ENCODE measurements at places on chromosomes 3 and 15.

DNA sequence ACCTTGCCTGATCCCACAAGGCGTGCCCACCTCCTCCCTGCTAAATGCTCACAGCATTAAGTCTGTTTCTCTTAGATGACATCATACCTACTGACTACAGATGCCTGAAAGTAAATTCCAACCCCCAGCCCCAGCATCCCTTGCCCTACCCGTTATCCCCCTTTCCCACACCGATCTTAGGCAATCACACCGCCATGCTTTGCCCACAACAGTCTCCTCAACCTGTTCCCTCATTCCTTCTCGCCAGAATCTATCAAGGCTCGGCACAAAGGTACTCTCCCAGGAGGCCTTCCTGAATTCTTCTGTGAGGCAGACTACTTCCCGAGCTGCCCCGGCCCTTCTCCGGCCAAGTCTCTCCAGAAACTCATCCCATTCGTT, 789 bp upstream of the SEC61A1 start:
- DNase-seq = no peak

DNA sequence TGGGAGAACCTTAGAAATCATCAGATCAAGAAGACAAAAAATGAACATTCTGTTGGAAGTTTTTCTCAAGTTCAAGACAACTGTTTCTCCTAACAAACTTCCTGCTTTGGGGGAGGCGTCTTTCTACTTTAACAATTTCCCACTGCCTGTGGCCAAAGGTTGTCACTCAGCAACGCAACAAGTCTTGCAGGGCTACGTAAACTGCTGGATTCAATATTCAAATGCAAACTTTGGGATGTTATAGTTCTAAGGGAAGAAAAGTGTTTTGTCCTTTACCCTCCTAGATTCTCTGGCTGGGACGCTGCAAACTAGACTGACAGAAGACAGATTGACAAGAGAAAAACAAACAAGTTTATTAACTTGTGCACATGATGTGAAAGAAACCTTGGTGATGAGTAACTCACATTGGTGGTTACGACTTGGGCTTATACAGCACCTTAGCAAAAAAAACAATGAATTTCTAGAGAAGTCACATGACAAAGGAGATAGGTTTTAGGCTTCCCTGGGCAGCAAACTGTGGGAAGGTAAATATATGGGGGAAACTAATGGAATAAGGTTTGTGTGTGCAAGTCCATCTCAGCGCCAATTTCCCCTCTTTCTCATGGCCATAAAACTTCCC, 34.0 kb upstream of the ARPIN start:
- DNase-seq = no peak

GRCh38 chr3:152299249-152299976, 30.7 kb downstream of the MBNL1 start:
- no peak for DNase-seq

- no peak for DNase-seq
These were observed 26.6 kb upstream of the MGA start for GRCh38 chr15:41633609-41634008.

GRCh38 chr3:197464794-197465193, 91.0 kb downstream of the BDH1 start:
- no peak for DNase-seq

GRCh38 chr15:42704492-42704926, 32.4 kb downstream of the CDAN1 start:
- peak; percentile 71 for DNase-seq

- no peak for DNase-seq
These were observed 3.1 kb upstream of the A4GNT start for GRCh38 chr3:138135146-138135832.

DNA sequence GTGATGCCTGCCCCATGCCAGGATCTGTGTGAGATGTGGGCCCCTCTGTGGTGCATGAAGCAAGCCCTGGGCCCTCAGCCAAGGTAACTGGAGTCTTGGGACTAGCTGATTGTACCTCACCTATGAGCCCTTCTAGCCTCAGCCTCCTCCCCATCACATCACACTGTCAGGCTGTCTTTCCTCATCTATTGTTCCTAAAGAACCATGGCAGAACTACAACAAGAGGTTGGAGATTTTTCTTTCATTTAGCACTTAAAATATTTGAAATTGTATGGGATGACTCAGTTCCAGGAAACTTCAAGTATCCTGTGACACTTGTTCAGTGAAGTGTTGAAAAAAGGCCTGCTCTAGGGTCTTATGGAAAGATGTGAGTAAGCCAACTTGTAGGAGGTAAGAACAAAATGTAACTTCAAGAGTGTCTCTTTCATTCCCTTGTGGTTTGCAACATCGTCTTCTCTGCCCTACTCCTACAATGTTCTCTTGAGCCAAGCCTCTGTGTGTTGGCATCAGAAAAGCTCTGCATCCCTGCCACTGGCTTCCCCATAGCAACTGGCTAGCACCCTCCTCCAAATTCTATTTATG, 58.7 kb upstream of the TIPARP start:
- peak; percentile 90 for DNase-seq

- DNase-seq = no peak
These were observed 96.6 kb downstream of the FHIT start for GRCh38 chr3:61154457-61155198.

- no peak for DNase-seq
These were observed 7.2 kb downstream of the TM4SF1 start for GRCh38 chr3:149369991-149370866.

DNA sequence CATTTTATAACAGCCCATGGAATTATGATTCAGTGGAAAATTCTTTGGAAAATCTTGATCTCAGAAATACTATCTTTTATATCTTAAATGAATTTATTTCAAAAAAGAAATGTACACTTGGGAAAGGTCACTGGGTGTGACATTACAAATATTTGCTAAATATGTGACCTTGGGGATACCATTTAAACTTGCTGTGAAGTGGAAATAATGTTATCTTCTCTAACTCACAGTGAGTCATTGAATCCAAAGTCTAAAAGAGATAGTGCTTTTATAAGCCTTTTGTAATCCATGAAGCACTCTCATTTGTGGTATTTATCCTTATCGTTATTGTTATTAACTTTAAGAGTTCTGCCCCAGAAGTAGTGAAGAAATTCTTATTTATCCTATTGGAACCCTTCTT, 289.8 kb upstream of the SEMA6D start:
- no peak for DNase-seq

- peak; percentile 45 for DNase-seq
These were observed 769 bp upstream of the CSPG4 start for GRCh38 chr15:75713338-75713895.

DNA sequence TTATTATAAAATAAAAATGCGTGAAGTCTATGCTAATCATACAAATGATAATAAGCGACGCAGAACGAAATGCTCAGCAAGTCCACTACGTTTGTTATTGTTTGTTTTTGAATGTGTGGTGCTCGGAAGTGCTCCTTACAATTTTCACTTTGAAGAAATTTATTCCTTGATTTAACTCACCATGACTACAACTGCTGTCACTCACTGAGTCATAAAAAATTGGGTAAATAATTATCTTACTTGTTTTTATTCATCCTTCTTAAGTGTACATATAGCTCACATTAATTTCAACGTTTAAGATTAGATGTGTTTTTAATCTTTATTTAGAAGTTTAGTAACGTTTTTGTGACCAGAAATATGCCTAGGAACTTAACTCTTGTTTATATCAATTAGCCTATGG, 66.7 kb upstream of the NANOGP8 start:
- no peak for DNase-seq

- DNase-seq = no peak
These were observed 22.0 kb downstream of the UQCC5 start for GRCh38 chr3:52558436-52558835.

GRCh38 chr3:51379301-51379700, 5.8 kb upstream of the MANF start:
- no peak for DNase-seq

- peak; percentile 62 for DNase-seq
These were observed 87.0 kb upstream of the PPP2R3A start for GRCh38 chr3:135878501-135878900.

DNA sequence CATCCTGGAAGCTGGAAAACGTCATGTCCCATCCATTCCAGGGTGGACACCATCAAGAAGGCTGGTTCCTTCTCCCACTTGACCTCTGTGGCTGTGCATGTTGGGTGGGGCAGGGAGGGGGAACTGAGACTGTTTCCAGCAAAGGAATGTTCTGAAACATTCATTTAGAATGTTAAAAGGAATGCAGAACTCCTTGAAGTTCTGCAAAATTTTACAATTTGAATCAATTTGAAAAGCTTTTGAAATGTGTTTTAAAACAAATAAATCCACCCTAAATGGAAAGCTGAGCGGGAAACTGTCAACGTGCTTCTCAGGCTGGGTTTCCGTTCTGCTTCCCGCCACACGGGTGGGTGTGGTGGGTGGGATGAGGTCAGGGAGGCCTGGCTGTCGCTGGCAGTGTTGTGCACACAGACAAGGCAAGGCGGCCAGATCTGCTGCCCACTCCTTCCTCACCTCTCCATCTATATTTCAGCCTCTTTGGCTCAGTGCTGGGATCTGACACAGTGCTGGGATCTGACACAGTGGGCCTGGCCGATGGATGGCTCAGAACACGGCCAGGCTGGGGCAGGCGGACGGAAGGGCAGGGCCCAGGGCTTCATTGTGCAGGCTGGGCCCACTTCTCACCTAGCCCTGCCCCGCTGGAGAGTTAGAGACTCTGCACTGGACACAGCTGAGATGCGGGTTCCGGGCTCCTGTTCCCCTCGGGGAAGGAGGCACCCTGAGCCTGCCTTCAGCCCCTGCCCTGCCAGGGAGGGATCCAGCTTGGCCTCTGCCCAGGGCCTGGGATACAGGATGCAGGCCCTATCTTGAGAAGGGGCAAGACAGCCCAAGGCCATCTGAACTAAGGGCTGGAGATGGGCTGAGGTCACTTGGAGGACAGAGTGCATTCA, 110.4 kb downstream of the TMEM266 start:
- DNase-seq = no peak

DNA sequence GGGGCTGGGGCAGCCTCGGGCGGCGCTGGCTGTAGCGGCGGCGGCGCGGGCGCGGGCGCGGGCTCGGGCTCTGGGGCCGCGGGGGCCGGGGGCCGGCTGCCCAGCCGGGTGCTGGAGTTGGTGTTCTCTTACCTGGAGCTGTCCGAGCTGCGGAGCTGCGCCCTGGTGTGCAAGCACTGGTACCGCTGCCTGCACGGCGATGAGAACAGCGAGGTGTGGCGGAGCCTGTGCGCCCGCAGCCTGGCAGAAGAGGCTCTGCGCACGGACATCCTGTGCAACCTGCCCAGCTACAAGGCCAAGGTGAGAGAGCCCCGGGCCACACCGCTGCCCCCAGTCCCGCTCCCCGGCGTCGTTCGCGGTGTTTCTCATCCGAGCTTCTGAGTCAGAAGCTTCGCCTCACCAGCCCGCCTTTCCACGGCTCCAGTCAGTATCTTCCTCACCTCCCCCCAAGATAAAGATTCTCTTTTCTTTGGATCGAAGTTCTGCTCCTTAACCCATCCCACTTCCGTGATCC, 600 bp downstream of the FBXO45 start:
- peak; percentile 19 for DNase-seq

GRCh38 chr15:81302701-81303109, 21.2 kb downstream of the STARD5 start:
- DNase-seq = no peak

DNA sequence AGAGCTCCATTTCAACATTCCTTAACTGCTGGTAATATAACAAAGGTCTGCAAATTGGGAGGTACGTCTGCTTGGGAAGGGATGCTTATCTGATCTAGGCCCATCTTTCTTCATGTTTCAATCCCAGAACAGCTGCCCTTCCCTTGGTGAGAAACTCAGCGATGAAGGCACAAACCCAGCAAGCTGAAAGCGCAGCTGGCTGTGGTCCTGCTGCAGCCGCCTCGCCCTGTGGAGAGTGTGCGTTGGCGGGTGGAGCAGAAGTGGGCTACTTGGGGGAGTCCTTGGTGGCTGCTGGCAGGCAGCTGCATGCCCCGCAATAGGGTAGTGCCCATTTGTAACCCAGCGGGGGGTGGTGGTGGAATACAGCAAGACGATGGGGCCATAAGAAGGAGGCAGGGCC, 160.6 kb upstream of the WNT5A start:
- no peak for DNase-seq

- no peak for DNase-seq
These were observed 9.2 kb downstream of the PPM1L start for GRCh38 chr3:160765211-160765610.

DNA sequence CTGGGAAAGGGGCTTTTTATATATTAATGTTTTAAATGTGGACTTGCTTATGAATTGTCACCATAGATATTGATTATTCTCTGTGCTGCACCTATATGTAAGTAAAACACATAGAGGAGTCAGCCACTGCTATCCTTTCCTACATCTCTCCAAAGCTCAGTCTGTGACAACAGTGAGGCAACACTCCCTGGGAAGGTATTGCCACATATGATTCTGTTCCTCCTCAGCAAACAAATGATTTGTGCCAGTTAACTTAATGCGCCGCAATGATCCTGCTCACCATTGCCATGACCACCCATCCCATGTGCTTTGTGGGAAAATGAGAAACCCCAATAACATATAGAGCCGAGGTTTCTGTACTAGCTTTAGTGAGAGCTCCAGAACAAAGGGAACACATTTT, 75.1 kb upstream of the FBN1 start:
- peak; percentile 65 for DNase-seq

GRCh38 chr3:7407107-7407506, 546.2 kb downstream of the GRM7 start:
- no peak for DNase-seq

- DNase-seq = peak; percentile 42
These were observed 31.6 kb downstream of the TSC22D2 start for GRCh38 chr3:150439657-150440056.

- DNase-seq = no peak
These were observed 1.4 kb downstream of the FEZF2 start for GRCh38 chr3:62371720-62372591.

DNA sequence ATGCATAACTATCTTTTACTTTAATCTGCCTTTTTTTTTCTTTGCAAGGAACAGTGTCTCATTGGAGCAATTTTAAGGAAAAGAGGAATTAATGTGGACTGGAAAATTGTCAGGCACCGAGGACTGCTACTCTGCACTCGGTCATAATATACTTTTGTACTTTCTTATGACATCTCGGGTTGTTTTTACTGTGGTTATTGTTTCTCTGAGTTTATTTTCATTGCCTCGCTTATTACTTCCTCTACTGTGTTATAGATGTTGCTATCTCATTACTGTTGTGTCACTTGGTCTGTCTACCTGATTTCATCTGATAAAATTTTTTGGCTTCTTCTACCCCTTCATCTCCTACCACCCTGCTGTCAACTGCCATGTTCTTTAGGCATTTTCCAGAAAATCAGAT, 213.5 kb upstream of the POU1F1 start:
- DNase-seq = no peak

DNA sequence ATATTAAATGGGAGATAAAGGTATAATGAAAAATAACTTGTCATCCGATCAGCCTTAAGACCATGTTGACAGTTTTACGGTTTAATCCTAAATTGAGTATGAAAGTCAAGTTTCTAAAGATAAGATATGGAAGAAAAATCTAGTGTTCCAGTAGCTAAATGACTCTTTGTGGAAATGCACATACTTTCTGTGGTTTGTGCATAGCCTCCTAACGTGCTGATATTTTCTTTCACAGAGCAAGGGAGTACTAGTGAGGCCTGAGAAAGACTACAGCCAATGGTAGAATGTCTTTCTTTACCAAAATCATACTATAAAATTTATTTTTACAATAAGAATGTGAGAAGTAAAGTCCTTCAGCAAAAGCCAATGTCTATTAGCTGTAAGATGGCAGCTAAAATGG, 430.6 kb upstream of the RGMA start:
- no peak for DNase-seq

- no peak for DNase-seq
These were observed 776 bp downstream of the VGLL3 start for GRCh38 chr3:86990012-86990733.

- DNase-seq = no peak
These were observed 283.1 kb upstream of the UBE2E2 start for GRCh38 chr3:22920006-22920405.

GRCh38 chr15:79007066-79007465, 62.2 kb upstream of the CTSH start:
- DNase-seq = peak; percentile 41
